ENCODE measurements at places on chromosomes 1 and 21. TPM values are rescaled to one million over a fixed set of nuclear protein-coding genes. Genes with fewer than 3 reads are reported as not detected.

- DNase-seq: no peak
These were observed 50.9 kb upstream of the USP1 start for GRCh38 chr1:62385923-62386322.

SLAMF9 gene
- total RNA-seq: not detected

C8A gene
- not detected for total RNA-seq

CHIT1 gene
- not detected for total RNA-seq

GRCh38 chr1:7770997-7771822 lies at the start of gene VAMP3:
Gene VAMP3 (plus strand): TSS chr1:7771296. CDS start chr1:7771384, 88 bp downstream.
- peak; percentile 88 for DNase-seq

PADI1 gene
- 0.08 TPM for total RNA-seq

ZBTB37 gene
- 10.1 TPM for total RNA-seq

GRCh38 chr1:39490596-39491145 lies 765 bp upstream of the BMP8A start:
- no peak for DNase-seq

OR2T2 gene
- not detected for total RNA-seq

DNA sequence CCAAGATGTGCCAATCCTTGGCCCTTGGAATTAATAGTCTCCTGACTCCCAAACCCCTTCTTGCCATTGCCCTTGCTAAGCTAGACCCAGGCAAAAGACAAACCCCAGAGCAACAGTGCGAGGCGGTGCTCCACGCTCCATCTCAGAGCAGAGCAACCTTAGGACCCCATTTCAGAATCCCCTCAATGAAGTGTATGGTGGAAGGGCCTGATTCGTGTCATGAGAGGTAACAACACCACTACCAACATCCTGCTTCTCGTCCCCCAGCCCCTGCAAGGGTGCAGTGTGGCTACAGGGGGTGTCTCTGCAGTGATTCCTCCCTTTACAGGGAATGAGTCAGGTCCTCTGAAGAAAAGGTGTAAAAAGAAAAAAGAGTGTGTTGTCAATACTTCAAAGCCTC lies 103.9 kb upstream of the IRF2BP2 start:
- DNase-seq: no peak

- no peak for DNase-seq
These were observed 44.7 kb downstream of the SLC44A3 start for GRCh38 chr1:94864821-94865220.

GRCh38 chr21:46172863-46173528 lies 11.3 kb downstream of the SPATC1L start:
- no peak for DNase-seq

GRCh38 chr1:110617589-110617988 lies 11.4 kb upstream of the KCNA2 start:
- DNase-seq: no peak

- DNase-seq: no peak
These were observed 35.2 kb downstream of the SLC45A1 start for GRCh38 chr1:8352886-8353785.

DNA sequence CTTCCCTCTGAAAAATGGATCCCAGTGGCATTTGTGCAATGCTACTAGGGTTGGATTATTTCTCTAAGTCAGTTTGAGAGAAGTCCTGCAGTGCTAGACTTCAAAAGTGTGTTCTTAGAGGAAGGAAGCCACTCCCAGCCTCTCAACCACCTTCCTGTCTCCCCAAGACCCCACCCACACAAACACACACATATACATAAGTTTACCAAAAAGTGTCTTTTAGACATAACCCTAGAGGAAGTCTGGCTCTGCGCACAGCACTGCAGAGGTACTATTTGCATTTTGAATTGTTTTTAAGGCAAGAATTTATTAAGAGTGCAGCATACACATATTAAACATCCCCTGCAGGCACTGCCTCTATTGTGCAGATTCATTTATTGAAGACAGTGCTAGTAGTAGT lies 127.3 kb downstream of the HHIPL2 start:
- DNase-seq: no peak

DNA sequence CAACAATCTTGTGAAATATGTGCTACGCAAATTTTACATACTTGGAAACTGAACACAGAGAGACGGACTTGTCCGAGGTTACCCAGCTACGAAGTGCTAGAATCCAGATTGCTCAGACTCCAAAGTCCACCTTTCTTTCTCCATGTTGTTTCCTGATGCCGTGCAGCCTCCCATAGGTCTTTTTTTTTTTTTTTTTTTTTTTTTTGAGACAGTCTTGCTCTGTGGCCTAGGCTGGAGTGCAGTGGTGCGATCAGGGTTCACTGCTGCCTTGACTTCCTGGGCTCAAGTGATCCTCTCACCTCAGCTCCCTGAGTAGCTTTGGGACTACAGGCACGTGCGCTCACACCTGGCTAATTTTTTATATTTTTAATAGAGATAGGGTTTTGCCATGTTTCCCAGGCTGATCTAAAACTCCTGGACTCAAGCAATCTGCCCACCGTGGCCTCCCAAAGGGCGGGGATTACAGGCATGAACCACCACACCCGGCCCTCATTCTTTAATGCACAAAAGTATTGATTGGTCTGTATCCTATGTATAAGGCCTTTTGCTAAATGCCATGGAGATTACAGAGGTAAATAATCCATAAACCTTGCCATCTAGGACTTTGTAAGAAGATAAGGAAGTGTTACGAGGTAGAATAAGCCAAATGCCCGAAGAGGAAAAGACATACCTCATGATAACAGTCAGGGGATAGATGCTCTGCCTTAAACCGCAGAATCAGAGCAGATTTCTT lies 92.8 kb downstream of the C1orf21 start:
- DNase-seq: no peak

GRCh38 chr1:115609021-115609420 lies 32.7 kb upstream of the VANGL1 start:
- no peak for DNase-seq

DNA sequence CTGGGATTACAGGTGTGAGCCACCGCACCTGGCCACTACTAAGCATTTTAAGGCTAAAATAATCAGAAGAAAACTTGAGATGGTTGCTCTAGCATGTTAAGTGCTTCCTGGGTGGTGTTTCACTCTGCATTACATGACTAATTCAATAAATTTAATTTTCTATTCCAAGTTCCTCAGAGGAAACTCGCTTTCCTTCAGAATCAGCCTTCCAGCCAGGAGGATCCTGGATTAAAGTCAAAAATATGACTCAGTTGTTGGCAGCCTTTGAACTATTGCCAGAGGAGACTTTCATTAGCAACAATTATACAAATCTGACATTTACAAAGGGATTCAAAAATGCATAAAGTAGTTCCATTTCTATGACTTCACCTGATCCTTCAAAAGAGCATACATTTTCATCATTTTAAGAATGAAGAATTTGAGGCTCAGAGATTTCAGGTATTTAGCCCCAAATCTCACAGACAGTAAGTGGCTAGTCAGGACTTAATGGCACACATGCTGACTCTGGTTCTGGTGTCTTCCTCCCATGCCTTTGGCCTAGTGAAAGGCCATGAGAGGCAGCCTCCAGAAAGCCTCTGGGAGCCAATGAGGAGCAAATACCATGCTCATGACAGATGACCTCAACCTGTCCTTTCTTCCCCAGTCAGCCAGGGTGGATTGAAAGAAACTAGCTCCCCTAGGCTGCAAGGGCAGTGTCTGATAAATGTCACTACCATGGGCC lies 115.7 kb downstream of the MAP3K21 start:
- no peak for DNase-seq

S100PBP gene
- 43.3 TPM for total RNA-seq

TLCD4 gene
- total RNA-seq: 0.41 TPM

GRCh38 chr1:217021400-217021799 lies 298.2 kb upstream of the ESRRG start:
- no peak for DNase-seq

KCND3 gene
- 0.15 TPM for total RNA-seq

GRCh38 chr1:34199927-34200326 lies 23.2 kb downstream of the C1orf94 start:
- DNase-seq: no peak

DNA sequence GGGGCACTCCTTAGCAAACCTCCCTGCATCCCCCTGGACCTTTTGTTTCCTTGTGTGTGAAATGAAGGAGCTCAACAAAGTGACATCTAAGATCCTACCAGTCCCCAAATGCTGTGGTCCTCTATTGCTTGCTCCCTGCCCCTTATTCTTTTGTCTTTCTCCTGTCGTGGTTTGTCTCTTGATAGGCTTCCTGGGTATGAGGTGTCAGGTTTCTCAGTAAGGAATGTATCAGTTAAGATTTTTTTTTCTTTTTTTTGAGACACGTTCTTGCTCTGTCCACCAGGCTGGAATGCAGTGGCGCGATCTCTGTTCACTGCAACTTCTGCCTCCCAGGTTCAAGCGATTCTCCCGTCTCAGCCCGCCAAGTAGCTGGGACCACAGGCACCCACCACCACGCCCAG lies 16.8 kb downstream of the CNIH3 start:
- DNase-seq: no peak

SLC5A9 gene
- total RNA-seq: 1.1 TPM

CELA2A gene
- not detected for total RNA-seq

DNA sequence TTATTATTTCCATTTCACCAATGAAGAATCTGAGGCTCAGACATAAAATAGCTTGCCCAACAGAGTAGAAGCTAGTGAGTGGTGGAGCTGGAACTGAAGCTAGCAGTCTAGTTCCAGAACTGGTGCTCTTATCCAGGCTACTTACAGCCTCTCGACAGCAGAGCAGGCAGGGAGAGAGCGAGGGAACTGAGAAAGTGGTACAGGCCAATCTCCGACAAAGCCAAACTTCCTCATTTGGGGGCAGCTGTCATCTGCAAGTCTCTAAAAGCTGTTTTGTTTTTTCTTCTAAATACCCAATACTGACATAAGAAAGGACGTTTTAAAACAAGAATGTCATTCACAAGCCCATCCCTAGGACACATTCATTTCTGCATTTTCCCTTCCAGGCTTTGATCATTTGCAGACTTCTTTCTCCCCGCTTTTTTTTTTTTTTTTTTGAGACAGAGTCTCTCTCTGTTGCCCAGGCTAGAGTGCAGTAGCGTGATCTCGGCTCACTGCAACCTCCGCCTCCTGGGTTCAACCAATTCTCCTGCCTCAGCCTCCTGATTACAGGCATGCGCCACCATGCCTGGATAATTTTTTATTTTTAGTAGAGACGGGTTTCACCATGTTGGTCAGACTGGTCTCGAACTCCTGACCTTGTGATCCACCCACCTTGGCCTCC lies 20.0 kb downstream of the YIPF1 start:
- no peak for DNase-seq

GRCh38 chr1:27603309-27603680 lies 649 bp downstream of the AHDC1 start:
- peak; percentile 46 for DNase-seq

SPRR2B gene
- total RNA-seq: not detected

DNA sequence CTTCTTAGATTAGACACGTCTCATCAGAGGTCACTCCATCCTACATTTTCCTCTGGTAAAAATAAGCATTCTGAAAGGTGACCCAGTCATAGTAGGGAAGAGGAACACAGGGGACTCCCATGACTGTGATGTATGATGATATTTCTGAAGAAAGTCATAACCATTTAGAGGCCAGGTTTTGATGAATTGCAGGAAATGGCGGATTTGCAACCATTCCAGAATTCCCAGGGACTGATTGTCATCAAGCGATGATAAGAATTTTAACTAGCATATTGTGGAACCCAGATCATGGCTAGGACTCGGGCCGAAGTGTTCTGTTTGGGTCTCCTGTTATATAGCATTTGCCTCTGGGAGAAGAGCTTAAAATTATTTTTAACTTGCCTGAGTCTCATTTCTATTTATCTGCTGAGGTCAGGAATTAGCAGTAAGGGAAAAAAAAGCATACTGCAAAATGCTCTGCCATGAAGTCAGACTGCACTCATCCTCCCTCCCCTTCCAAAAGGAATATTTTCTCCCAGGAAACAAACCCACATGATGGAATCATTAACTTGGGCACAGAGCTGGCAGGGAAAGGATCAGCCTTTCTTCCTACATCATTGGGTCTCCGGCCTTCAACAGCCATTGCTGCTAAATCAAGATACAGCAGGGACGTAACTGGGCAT lies 286.7 kb downstream of the HLX start:
- DNase-seq: no peak

All from endothelial cell (in vitro differentiated cells).